PC-3 (cell line): ENCODE measurements at places on chromosomes 11 and 22. TPM values are rescaled to one million over a fixed set of nuclear protein-coding genes. Genes with fewer than 3 reads are reported as not detected.

The OR51B2 gene
- total RNA-seq = 0.11 TPM in 1 of 2 replicates, not detected in the other

The TRPT1 gene
- total RNA-seq = 56.0 and 57.7 TPM in 2 replicates

The TMEM132A gene
- 84.2 and 88.1 TPM in 2 replicates for total RNA-seq

GRCh38 chr22:23233752-23234408 lies 53.6 kb downstream of the BCR start:
- H3K27ac ChIP-seq = no peak overlapping the region
- H3K27me3 ChIP-seq = no peaks in the 10 kb centered on the region
- H3K36me3 ChIP-seq = no peaks in the 10 kb centered on the region
- no peaks in the 10 kb centered on the region for H3K4me1 ChIP-seq

DNA sequence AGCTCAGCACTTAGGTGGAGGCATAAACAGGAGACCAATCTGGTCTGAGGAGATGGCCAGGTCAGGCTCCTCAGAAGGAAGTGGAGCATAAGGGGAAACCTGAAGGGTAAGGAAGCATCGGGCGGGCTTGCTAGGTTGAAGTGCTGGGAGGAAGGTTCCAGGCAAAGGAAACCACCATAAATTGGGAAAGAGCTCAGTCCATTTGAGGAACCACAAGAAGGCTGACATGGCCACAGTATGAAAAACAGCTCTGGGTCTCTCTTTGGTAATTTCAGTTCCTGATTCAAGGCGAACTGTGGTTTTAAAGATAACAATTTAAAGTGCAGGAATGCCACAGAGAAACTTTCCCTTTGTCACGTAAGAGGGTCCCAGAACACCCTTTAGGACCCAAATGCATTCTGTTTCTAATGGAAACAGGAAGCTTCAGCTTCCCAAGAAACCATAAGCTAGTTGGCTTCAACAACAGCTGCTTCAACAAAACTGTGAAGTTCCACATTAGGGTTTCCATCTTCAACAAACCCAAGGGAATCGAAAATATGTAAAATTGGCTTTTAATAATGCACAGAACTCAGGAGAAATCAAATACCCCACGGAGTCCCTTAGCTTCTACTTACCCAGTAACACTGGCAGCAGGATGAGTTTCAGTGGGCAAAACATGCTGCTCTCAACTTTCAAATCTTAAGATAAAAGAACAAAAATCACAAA lies 10.4 kb downstream of the JAML start:
- no peak overlapping the region for H3K27ac ChIP-seq
- no peak for DNase-seq
- no peak overlapping the region for H3K4me3 ChIP-seq
- peaks cover 9% of the 10 kb centered on the region; the same call in 1 of the 2 replicates for H3K4me1 ChIP-seq
